ENCODE measurements at places on chromosomes 2 and 18. TPM values are rescaled to one million over a fixed set of nuclear protein-coding genes. Genes with fewer than 3 reads are reported as not detected.

The DSC1 gene
- total RNA-seq = 0.05 TPM

The GCG gene
- not detected for total RNA-seq

The CFC1B gene
- not detected for total RNA-seq

The EIF2AK3 gene
- 15.9 TPM for total RNA-seq

The SMARCAL1 gene
- 27.7 TPM for total RNA-seq

DNA sequence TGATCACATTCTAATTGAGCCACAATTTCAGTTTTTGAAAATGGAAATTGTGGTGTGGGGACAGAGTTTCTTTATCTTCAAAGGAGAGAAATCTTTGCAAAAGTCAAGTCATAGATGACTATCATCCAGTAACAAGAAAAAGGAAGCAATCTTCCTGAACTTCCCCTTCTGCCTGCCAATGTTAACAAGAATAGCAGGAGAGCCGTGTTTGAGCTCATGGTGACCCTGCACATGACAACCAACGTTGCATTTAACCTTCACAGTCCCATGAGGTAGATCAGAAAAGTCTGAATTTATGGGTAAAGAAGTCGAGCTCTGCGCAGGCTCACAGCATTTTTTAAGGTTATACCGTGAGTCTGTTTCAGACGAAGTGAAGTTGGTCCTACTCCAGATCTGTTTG lies 454.9 kb downstream of the LPIN1 start:
- no peak overlapping the region for H3K4me3 ChIP-seq
- no peak overlapping the region for H3K27ac ChIP-seq
- H3K36me3 ChIP-seq = no peaks in the 10 kb centered on the region
- no peaks in the 10 kb centered on the region for H3K27me3 ChIP-seq
- no peaks in the 10 kb centered on the region for H3K4me1 ChIP-seq
- DNase-seq = no peak

- peaks cover 18% of the 10 kb centered on the region for H3K27me3 ChIP-seq
- DNase-seq = no peak
- no peak overlapping the region for H3K27ac ChIP-seq
Observed at GRCh38 chr2:169729274-169729605, 4.4 kb upstream of the KLHL23 start.

GRCh38 chr2:215382011-215382410 lies 53.9 kb downstream of the FN1 start:
- H3K36me3 ChIP-seq = peaks cover 1% of the 10 kb centered on the region
- H3K27me3 ChIP-seq = no peaks in the 10 kb centered on the region
- H3K4me3 ChIP-seq = no peak overlapping the region
- no peak overlapping the region for H3K27ac ChIP-seq

DNA sequence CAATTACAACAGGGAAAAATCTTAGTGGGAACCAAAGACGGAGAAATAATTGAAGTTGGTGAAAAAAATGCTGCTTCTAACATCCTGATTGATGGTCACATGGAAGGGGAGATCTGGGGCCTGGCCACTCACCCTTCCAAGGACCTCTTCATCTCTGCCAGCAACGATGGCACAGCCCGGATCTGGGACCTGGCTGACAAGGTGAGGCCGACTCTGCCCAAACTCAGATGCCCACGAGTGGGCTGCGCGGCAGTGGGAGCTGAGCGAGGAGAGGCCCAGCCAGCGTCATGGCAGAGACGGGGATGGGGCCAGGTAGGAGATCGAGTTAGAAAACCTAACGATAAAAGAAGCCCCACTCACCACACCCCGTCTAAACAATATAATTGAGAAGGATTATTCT lies 87.7 kb downstream of the RTN4 start:
- no peaks in the 10 kb centered on the region for H3K36me3 ChIP-seq
- no peak overlapping the region for H3K27ac ChIP-seq
- no peak for DNase-seq
- peaks cover 27% of the 10 kb centered on the region for H3K4me1 ChIP-seq
- H3K4me3 ChIP-seq = no peak overlapping the region
- no peaks in the 10 kb centered on the region for H3K27me3 ChIP-seq
